CD4-positive, alpha-beta T cell treated with Interleukin-1 beta for 1 hour (primary cell): ENCODE measurements at places on chromosomes 11 and 22.

DNA sequence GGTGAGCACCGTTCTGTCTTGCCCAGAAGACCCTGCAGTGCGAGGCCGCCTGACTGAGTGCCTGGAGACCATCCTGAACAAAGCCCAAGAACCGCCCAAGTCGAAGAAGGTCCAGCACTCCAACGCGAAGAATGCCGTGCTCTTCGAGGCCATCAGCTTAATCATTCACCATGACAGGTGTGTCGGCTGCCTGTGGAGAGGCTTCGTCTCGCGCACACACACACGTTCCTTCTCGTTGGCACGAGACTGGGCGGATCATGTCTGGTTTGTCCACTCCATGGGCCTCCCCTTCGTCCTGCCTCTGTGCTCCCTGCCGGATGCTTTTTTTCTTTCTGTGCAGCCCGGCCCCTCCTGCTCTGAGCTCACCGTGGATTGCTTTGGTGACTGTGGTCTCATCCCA lies 51.1 kb downstream of the MUC6 start:
- DNase-seq: no peak

DNA sequence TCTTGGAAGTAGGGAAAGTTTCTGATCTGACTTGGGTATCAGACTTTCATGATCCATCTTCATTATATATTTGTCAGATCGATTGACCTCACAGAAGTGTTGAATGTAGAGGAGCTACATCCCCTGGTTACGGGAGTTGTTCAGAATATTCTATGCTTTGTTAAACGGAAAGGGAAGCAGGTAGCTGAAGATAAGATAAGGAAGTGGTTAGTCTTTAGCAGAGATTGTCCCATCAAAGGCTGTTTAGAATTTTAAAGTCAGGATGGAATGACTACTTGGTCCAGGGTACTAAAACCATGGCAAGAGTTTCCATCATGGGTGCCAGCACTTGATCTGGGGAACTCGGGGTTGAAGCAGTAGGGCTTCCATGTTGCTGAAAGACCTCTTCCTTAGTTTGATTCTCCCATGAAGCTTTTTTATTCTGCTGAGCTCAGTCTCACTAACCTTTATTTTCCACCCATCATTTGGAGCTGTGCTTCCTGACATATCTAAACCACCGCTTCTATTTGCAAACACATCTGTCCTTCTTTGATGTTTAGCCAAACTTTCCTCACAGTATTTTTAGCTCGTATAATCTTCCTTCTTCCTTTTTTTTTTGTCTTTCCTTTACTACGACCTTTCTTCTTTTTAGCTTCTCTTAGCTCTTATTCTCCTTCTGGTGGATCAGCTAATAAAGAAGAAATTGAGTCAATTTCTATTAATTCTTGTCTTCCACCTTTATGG lies 4.0 kb upstream of the C22orf31 start:
- no peak for DNase-seq

DNA sequence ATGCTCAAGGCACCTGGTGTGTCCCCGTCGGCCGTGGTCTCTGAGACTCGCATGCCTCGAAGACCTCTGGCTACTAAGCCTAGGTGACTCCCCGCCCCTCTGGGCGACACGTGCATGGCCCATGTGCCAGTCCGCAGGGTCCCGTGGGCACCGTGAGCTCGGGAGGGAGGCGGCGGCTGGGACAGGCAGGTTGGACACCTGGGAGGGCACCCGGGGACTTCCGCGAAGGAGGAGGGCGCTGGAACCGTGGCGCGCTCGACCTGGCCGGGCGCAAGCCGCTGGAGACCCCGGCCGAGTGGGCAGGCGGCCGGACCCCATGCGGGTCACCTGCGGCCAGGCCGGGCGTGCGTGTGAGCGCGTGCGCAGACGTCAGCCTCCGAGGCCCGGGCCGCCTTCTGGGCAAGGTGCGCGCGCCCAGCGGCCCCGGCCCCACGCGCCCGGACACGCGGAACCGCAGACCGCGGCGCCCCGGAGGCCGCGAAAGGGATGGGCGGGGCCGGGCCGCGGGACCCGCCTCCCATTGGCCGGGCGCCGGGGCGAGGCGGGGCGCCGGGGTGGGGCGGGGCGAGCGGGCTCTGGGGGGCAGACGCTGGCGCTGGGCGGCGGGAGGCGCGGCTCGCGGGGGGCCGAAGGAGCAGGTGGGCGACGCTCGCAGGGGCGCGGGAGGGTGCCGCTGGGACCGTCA lies 579 bp upstream of the RASD2 start:
- peak; percentile 68 for DNase-seq

DNA sequence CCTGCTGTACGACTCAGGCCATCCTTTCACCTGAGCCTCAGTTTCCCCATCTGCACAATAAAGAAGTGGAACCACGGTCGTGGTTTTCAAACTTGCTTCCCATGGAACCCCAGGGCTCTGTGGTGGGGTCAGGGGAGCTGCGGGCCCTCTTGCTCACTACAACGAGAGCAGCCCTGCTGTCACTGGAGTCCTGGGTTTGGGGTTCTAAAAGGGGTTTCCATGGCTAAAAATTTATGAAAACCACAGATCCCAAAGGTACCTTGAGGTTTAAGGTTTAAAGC lies 45.4 kb upstream of the CARS1 start:
- DNase-seq: no peak

DNA sequence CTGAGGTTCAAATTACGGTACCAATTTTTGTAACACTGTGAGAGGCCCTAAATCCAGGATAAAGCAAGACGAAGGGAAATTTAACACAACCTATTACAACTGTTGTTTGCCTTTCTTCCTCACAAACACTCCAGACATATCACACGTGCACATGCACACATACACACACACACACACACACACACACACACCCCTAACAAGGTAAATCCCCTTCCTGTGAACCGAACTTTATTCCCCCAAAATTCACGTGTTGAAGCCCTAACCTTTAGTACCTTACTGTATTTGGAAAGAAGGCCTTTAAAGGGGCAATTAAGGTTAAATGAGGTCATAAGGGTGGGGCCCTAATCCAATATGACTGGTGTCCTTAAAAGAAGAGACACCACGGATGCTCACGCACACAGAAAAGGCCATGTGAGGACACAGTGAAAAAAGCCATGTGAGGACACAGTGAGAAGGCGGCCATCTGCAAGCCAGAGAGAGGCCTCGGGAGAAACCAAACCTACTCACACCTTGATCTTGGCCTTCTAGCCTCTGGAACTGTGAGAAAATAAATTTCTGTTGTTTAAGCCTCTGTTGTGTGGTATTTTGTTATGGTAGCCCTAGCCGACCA lies 1.8 kb downstream of the SERGEF start:
- no peak for DNase-seq

- no peak for DNase-seq
These were observed 583 bp downstream of the PDGFD start for GRCh38 chr11:104163100-104164027.

DNA sequence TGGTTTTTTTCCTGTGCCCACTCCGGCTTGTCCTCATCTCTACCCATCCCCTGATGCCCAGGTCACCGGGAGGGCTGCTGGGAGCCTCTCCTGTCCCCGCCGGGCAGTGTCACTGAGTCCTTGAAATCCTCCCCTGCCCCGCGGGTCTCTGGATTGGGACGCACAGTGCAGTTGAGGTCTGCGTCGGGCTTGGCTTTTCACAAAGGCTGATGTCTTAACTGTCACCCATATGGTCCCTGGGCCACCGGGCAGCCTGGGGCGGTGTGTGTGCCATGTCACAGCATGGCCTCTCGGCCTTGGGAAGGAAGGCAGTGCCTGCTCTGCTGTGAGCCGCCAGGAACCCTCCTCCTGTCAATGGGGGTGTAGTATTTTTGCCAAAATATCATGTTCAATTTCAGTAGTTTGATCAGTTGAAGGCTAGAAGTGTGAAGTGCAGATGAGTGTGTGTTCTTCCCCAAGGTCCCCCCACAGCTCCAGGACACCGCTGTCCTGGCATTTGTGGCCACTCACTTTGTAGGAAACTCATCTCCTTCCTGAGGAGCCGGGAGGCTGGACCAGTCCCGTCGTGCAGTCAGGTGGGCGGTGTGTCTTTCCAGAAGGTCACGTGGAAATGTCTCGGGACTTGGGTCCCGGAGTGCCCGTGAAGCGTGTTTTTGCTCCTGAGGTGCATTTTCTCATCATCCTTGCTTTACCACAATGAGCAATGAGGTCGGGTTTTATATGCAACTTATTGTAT lies 37.6 kb downstream of the CTTN start:
- DNase-seq: no peak

DNA sequence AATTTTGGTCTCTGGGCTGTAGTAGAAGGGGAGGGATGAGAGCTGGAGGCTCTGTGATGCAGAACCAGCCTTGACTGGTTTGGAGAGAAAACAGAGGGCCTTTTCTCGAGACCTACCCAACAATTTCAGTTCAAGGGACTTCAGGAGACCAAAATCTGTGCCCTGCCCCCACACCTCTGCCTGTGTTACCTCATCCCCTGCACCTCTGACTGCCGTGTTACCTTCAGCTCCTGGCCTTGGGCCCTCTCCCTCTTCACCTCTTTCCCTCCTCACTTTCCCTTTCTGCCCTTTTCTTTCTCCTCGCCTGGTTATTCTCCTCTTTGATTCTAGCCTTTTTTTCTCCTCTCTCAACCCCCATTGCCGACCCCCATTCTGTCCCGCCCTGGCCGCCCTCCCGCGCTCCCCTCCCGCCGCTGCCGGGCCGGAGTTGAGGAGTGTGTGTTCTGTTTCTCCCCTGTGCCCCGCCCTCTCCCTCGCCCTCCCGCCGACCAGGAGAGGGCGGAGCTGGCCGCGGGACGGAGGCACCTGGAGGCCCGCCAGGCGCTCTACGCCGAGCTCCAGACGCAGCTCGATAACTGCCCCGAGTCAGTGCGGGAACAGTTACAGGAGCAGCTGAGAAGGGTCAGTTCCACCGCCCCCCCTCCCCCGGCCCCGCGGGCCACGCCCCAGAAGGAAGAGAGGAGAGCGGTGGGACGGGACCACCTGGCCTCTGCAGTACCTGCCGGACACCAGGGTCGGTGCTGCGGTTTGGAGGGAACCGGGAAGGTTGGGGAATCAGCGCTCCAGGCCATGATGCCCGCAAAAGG lies 27.2 kb downstream of the PHLDB1 start:
- no peak for DNase-seq

GRCh38 chr11:43924112-43924855 lies 18.2 kb upstream of the C11orf96 start:
- no peak for DNase-seq

DNA sequence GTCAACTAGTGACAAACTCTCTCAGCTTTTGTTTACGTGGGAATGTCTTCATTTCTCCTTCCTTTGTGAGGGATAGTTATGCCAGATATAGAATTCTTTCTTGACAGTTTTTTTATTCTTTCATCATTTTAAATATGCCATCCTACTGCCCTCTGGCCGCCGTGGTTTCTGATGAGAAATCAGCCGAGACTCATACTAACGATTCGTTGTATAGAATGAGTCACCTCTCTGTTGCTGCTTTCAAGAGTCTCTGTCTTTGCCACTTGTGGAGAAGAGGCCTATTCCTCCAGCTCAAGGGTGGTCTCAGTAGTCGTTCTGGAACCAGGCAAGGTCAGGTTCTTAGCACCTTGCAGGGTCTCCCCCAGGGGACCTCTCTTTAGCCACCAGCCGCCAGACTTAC lies 8.0 kb downstream of the MYO7A start:
- no peak for DNase-seq

DNA sequence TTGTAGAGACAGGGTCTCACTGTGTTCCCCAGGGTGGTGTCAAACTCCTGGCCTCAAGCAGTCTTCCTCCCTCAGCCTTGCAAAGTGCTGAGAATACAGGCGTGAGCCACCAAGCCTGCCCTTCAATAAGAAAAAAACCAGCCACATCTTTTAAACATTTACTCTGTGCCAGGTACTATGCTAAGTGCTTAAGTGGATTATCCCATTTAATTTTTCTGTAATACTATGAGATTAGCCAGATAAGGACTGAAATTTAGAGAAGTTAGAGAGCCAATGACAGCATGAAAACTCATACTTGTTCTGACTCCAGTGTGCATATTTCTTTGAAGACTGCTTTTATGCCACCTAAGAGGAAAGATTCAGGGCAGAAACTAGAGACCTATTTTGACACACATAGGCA lies 35.7 kb downstream of the PPME1 start:
- DNase-seq: no peak

GRCh38 chr11:102187416-102188151 lies 77.3 kb downstream of the YAP1 start:
- DNase-seq: no peak

DNA sequence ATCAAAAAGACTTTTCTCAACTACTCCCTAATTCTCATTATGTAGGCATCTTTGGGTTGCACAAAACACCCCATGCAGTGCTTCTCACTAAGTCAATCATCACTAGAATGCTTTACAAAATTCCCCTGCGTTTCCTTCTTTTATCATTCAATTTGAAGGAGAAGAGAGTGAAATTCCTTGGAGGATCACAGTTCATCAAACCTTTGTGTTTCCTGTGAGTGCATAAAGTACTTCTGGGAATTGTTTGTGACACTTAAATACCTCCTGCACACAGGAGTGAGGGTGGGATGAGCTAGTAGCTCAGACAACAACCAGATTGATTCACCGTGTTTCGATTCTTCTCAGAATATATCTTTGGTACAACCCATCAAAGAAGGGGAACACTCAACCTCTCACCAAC lies 3.7 kb upstream of the OR5AR1 start:
- DNase-seq: no peak

DNA sequence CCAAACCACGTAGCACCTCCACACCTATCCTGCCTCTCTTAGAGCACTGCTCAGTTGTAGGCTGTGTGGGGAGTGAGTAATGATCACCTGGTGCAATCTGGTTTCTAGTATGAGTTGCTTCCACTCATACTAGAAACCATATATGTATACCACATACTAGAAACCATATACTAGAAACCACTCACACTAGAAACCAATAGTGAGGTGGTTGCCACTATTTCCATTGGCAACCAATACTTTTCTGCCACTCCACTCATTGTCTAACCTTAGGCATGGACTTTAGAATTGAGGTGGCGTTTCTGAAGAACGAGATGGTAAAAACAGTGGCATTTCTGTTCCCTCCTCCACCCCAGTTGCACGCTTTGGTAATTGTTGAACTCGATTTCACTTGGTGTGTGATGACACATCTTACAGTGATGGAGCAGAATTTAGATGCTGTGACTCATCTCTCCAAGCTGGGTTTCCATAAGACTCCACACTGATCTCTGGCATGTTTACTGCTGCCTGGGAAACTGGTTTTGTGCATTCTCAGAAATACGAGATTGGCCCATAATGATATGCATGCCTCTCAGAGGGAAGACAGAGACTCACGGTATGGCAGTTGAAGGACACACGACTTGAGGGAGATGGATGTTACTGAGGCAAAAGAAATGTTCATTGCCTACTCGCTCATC lies 82.9 kb downstream of the KIRREL3 start:
- no peak for DNase-seq

DNA sequence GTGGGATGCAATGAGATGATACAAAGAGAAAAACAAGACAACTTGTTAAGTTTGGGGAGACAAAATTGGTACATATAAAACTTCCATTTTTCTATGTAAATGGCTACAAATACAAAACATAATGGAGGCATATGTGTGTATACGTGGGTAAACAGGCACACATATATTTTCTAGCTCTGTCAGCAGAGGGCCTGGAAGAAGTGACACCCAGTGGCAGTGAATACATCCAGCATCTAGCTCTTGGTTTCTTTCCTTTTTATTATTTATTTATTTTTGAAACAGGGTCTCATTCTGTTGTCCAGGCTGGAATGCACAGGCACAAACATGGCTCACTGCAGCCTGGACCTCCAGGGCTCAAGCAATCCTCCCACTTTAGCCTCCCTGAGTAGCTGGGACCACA lies 5.0 kb upstream of the RASL10A start:
- DNase-seq: no peak

GRCh38 chr11:121035169-121035755 lies 11.4 kb downstream of the TBCEL start:
- DNase-seq: no peak

GRCh38 chr22:23107487-23108248 lies 34.1 kb downstream of the RSPH14 start:
- no peak for DNase-seq

GRCh38 chr11:47152953-47153950 lies 23.4 kb downstream of the ARFGAP2 start:
- peak; percentile 43 for DNase-seq
